ENCODE measurements at places on chromosomes 6 and 20. TPM values are rescaled to one million over a fixed set of nuclear protein-coding genes. Genes with fewer than 3 reads are reported as not detected.

The ACSS2 gene
- polyA plus RNA-seq, result 170 TPM

The CDKAL1 gene
- 5.5 TPM for polyA plus RNA-seq

The BTN1A1 gene
- polyA plus RNA-seq, result not detected

The BPIFA1 gene
- polyA plus RNA-seq, result not detected

The OR2H2 gene
- polyA plus RNA-seq, result not detected

The PRDM13 gene
- polyA plus RNA-seq, result not detected

The ACTR5 gene
- polyA plus RNA-seq, result 3.2 TPM

The ULBP3 gene
- polyA plus RNA-seq, result 1.5 TPM

The KDM1B gene
- polyA plus RNA-seq, result 11.4 TPM

The NHLRC1 gene
- polyA plus RNA-seq, result 3.0 TPM

The ADAT2 gene
- 1.4 TPM for polyA plus RNA-seq

The BMP7 gene
- under 0.01 TPM for polyA plus RNA-seq

The GPSM3 gene
- 15.5 TPM for polyA plus RNA-seq

The NKAIN2 gene
- 0.38 TPM for polyA plus RNA-seq

The ZNF451 gene
- 4.2 TPM for polyA plus RNA-seq

The DNMT3B gene
- polyA plus RNA-seq, result not detected

The TRIM31 gene
- 133 TPM for polyA plus RNA-seq

The TMEM217 gene
- polyA plus RNA-seq, result 0.60 TPM

The PLCB1 gene
- polyA plus RNA-seq, result 3.4 TPM

The DEFB124 gene
- not detected for polyA plus RNA-seq

The ELOVL4 gene
- not detected for polyA plus RNA-seq

The EMILIN3 gene
- not detected for polyA plus RNA-seq

The CYP21A2 gene
- polyA plus RNA-seq, result 1.2 TPM

The JAG1 gene
- polyA plus RNA-seq, result 3.9 TPM

The WDR27 gene
- polyA plus RNA-seq, result 18.1 TPM

The EYA2 gene
- 5.4 TPM for polyA plus RNA-seq

The POLR1H gene
- 70.3 TPM for polyA plus RNA-seq

The BPIFB1 gene
- polyA plus RNA-seq, result not detected

The LY86 gene
- 6.6 TPM for polyA plus RNA-seq

The DYNLT1 gene
- polyA plus RNA-seq, result 457 TPM

The SLC22A16 gene
- polyA plus RNA-seq, result 0.20 TPM

The RIMS1 gene
- polyA plus RNA-seq, result not detected

The ADGRF4 gene
- 0.46 TPM for polyA plus RNA-seq
